ENCODE measurements at places on chromosomes 3 and 15.

- no peak for DNase-seq
Measured at GRCh38 chr15:78976691-78977090, 31.8 kb upstream of the CTSH start.

- DNase-seq: no peak
Measured at GRCh38 chr3:66858656-66859381, 139.3 kb upstream of the KBTBD8 start.

- no peak for DNase-seq
Measured at GRCh38 chr3:64382153-64382552, 156.9 kb upstream of the PRICKLE2 start.

DNA sequence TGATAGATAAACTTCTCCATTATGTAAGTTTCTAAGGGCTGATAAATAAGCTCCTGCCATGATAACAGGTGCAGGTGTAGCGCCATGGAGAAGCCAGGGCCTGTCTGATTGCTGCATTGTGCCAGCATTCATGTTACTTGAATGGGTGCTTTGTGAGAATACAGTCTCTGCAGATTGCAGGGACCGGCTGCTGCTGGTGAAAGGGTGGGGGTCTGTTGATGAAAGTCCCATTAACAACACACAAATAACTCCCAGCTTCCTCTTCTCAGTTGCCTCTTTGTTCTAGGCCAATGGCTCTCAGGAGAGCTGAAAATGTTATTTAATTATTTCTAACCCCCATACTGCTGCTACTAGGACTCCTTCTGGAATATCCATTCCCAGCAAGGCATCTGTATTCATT is 77.2 kb downstream of the RTP4 start:
- DNase-seq: no peak

- no peak for DNase-seq
Measured at GRCh38 chr15:58355382-58355971, 76.3 kb upstream of the LIPC start.

GRCh38 chr15:49415638-49416037 is 7.4 kb upstream of the FGF7 start:
- no peak for DNase-seq

- DNase-seq: no peak
Measured at GRCh38 chr3:189641776-189642175, 10.6 kb downstream of the TP63 start.

DNA sequence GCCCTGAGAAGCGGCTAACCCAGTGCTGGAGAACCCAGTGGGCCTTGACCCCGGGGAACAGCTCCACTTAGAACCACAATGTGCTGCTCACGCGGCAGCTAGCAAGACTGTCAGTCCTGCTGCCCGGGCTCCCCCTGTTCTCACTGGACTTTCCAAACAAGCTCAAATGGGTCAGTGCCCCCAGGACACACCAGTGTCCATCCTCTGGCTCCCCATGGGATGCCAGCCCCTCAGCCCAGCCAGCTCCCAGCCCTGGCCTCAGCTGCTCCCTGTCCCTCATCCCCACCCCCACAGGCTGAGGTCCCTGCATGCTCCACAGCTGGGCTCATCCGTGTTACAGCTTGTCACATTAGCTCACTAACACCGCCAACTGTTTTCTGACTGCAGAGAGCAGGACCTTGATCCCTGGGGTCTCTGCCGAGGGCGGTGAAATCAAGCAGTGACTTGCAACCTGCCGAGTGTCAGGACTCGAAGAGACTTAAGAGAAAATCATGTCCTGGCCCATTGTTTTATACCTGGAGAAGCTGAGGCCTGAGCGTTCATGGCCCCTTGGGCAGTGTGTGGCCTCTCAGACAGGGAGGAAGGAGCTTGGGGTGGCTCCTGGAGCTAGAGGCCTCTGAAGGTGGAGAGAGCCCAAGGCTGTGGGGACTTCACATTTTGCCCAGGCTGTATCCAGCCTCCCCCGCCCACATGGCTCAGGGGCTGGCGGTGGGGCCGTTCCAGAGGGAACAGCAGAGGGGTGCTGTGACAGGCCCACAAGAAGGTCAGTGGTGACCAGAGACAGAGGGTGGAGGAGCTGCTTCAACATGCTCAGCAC is 157.5 kb downstream of the MEGF11 start:
- no peak for DNase-seq
